ENCODE measurements at places on chromosomes 16 and 17.

DNA sequence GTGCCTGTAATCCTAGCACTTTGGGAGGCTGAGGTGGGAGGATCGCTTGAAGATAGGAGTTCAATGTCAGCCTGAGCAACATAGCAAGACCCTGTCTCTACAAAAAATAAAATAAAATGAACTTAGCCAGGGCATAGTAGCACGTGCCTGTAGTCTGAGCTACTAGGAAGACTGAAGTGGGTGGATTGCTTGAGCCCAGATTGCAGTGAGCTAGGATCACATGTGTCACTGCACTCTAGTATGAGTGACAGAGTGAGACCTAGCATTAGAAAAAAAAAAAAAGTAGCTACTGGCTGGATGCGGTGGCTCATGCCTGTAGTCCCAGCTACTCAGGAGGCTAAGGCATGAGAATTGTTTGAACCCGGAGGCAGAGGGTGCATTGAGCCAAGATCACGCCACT is 6.0 kb downstream of the ADAP2 start:
- DNase-seq, result no peak

DNA sequence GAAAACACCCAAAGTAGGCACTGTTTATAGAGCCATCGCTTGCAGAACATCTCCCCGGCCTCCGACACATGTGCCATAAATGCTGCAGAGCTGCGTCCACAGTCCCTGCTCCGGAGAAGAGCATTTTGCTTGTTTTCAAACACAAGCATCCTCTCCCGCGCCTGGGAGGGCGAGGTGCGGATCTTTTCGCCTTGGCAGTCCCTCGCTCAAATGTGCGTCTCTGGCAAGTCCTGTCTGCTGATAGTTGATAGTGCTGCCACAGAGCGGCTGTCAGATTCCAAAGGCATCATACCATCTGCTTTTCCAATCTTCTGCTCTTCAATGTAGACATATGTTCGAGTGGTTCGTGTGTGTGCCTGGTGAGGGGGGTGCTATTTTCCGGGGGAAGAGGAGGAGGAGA is 603.7 kb downstream of the MAF start:
- DNase-seq, result no peak

DNA sequence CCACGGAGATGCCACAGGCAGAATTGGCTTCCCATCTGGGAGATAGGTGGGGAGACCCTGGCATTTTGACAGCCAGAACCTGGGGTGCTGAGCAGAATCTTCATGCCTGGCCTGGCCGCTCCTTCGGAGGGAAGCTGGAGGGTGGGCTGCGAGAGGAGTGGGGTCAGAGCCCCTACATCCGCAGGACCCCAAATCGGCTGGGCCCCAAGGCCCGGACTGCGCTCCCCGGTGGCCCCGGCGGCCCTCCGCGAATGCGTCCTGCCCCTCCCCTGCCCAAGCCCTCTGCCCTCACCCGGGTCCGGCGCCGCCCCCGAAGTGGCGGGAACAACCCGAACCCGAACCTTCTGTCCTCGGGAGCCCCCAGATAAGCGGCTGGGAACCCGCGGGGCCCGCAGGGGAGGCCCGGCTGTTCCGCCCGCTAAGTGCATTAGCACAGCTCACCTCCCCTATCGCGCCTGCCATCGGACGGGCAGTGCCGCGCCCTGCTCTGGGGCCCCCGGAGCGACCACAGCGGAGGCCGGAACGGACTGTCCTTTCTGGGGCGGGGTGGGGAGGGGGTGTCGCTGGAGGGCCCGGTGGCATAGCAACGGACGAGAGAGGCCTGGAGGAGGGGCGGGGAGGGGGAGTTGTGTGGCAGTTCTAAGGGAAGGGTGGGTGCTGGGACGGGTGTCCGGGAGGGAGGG is 850 bp upstream of the PNMT start:
- no peak for DNase-seq

DNA sequence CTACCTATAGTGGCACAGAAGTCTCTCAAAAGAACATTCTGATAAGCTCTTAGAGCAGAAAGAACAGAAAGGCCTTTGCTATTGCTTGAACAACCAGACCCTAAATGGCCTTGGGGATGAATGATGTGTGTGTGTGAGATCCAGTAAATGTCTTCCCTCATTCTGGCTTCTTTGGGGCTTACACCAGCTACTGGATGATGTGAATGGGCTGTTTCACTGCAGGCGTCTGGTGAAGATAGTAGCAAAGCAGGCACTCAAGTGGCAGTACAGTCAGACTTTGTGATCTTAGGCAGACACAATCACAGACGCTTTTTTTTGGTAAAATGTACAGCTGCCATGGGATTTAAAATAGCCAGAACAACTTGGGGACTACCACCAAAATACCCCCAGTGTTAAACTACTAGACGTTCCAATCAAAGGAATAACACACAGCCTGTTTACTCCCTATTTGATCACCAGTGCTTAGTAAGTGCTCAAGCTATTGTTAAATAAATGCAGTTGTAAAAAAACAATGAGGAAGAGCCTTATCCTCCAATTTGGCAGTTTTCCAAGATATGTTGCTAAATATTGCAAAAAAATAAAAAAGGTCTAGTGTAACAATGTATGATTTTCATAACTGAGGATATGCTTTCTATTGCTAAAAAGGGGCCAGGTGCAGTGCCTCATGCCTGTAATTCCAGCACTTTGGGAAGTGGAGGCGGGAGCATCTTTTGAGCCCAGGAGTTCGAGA is 17.9 kb downstream of the NDUFAB1 start:
- DNase-seq, result no peak

DNA sequence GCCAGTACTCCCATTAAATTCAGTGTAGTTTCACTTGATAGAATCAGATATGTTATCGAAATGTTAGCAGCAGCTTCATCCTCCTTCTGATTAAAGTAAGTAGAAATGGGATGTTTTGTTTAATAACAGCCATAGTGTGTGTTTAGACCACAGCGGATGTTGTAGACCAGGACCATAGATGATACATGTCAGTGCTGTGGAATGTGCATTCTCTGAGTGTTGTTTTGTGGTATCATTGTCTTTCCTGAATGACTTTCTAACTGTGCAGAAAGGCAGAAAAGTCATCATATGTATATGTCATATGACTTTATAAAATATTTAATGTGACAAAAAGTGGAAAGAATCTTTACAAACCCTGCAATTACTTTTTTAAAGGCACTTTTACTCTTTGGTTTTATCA is 55.6 kb downstream of the CYLD start:
- no peak for DNase-seq

DNA sequence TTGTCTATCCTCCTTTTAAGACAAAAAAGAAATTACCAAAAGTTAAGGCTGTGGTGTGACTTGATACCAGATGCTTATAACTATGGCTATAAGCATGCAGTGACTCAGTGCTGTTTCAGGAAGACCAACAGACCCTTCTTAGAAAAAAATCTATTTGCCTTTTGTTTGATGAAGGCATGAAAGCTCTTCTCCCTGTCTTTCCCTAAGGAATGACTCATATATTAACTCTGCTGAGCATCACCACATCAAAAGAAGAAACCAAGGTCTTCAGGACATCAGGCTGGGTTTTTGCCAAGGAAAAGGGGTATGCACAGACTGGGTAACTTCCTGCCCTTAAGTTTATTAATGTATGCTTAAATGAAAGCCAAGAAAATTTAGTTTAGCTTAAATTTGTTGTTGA is 47.1 kb downstream of the VMP1 start:
- peak; percentile 19 for DNase-seq

GRCh38 chr16:70470927-70471341 is 16.5 kb downstream of the FCSK start:
- no peak for DNase-seq

DNA sequence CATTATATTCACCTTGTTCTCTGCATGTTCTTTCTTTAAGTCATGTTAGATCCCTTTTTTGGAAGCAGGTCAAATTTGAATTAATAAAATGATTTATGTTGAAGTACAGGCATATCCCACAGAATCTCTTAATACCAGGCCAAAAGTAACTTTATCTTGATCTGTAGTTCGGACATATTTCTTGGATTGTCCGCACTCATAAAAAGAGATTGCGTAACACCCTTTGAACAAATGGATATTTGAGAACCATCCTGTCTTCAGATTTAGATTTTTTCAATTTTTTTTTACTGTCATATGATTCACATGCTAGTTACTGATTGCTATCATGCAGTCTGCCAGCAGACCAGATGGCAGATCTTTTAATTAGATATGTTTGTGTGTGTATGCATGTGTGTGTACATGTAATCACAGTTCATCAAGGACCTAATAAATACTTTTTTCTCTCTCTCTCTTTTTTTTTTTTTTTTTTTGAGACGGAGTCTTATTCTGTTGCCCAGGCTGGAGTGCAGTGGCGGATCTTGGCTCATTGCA is 352.6 kb downstream of the WWOX start:
- no peak for DNase-seq

All from activated T-cell treated with anti-CD3 and anti-CD28 coated beads for 4 hours (primary cell).